T-helper 1 cell (primary cell): ENCODE measurements at places on chromosomes 1 and 21.

GRCh38 chr21:45060089-45060488 is 14.3 kb upstream of the ADARB1 start:
- no peak for DNase-seq

- no peak for DNase-seq
Observed at GRCh38 chr1:201887116-201887866, 1.4 kb upstream of the SHISA4 start.

- no peak for DNase-seq
Observed at GRCh38 chr1:9347095-9347850, 54.6 kb downstream of the SPSB1 start.

- no peak for DNase-seq
Observed at GRCh38 chr1:92877081-92877711, 45.4 kb downstream of the RPL5 start.
